ENCODE measurements at places on chromosomes 1 and 21.

GRCh38 chr21:35583566-35584216, 476.6 kb downstream of the SETD4 start:
- DNase-seq: no peak

- DNase-seq: no peak
Measured at GRCh38 chr1:182255494-182255893, 136.1 kb downstream of the GLUL start.

DNA sequence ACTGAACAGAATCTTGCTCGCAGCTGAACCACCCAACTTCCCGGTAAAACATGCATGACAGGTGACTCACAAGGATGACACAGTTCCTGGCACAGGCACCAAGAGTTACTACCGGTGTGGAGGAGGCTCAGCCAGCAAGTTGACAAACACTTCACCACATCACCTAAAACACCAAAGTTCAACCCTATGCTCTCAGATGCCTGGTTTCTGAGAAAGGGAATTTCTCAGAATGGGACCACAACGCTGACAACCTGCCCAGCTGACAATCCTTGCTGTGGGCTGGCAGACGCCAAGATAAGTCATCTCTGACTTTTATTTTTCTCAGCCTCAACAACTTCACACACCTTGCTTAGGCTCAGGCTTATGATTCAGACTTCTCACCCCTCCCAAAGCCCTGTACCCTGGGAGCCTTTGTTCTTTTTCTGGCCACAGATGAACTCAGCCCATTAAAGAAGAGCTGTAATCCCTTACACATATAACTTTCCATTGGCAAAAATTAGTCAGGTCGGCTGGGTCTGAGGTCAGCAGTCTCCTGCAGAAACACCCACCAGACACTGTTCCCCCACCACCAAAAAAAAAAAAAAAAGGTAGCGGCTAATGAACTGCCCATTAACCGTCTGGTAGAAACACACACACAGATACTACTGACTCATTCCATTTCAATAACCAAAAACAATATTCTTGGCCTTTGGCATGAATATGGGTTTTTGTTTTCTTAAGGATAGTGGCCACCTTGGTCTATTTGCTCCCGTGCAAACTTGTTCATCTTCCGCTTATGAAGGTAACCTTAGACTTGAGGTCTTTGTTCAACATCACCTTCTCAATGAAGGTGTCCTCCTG, 10.8 kb upstream of the TIAM1 start:
- peak; percentile 50 for DNase-seq

DNA sequence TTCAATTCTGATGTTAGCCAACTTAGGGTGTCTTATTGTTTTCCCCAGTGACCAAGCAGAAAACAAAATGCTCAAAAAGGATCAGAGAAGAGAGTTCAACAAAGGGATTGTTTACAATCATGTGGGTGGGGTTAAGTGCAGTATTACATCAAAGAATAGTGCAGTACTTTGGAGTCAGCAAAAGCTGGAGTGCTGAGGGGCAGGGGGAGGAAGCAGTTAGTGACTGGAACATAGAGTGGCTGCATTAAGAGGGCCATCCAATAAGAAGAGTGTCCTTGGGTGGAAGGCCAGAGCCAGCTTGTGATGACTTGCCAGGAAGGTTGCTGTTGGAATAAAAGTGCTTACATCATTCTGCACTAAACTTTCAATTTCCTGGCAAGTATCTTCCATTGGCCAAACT, 175.5 kb downstream of the CYYR1 start:
- DNase-seq: no peak

DNA sequence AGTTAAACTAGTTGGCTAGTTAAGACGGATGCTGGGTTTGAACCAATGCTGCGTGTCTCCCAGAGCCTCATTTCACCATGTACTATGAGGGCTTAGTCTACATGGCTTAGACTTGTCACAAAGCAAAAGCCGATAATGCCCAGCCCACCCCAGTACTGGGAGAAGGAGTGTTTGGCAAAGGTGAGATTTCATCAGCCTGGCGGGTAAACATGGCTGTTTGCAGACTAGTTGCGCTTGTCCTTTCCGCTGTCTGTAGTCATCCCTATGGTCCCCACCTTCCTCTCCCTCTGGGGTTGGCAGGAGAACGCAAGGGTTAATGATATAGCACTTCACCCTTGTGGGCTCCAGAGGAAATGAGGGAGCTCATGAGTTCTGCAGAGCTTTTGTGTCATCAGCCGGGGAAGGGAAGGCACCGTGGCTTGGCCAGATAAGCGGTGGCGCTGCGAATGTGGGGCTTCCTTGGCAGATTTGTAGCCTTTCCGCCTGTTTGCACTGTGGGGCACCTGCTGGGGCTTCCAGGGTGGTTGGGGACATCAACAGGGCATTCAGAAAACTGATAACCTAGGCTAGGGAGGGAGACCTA, 29.2 kb downstream of the SOX13 start:
- no peak for DNase-seq

DNA sequence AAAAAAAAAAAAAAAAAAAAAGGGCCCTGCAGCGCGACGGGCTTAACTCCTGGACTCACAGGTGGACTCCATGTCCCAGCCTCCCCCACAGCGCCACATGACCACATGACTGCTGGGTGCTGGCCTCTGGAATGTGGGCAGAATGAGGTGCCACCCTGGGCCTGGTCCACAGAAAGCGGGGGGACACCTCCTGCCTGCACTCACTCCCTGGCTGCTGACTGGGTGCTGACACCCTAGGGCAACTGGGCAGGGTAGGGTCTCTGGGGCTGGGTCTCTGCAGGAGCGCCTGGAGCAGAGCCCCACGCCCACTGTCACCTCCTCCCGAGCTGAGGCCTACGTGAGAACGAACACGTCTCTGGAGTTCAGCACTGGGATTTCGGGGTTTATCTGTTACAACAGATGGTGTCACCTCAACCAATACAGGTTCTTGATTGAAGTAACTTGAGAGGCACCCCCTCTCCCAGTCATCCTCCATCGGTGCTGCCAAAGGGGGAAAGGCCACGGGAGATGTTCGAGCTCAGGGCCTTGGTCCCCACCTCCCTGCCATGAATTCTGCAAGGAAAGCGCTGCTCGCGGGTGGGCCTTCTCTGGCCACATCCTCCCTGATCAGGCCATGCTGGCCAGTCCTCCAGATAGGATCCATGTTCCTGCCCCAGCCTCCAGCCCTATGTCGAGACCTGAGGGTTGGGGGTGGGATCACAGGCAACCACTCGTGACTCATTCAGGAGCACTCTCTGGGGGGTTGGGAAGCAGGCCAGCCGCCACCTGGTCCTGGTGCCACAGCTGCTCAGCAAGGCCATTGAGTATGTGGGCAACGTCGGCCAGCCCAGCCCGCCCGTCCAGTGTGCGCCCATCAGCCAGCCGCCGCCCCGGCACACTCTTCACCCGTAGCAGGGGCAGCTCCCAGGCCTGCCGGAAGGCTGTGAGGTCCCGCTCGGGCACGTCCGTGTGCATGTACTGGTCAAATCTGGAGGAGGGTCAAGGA, 5.4 kb downstream of the CPLANE2 start:
- no peak for DNase-seq

- DNase-seq: no peak
Measured at GRCh38 chr1:46188295-46189030, 9.8 kb downstream of the POMGNT1 start.

GRCh38 chr21:39441502-39442475, 3.8 kb downstream of the LCA5L start:
- peak; percentile 29 for DNase-seq

DNA sequence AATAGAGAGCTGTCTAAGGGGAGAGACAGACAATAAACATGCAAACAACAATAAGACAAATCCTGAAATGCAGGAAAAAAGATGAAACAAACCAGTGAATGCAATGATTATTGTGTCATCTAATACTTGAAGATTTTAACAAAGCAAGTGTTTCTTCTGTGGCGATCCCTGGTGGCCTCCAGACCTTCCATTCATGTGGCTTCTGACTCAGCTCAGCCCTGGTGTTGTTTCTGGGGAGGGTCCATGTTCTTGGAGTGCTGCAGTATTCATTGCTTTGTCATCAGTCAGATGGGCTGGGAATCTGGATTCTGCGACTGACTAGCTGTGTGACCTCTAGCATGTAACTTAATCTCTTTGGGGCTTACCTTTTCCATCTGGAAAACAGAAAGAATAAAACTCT, 1.5 kb upstream of the C2CD4D start:
- DNase-seq: no peak

- no peak for DNase-seq
Measured at GRCh38 chr21:33025106-33025488, 638 bp upstream of the OLIG2 start.

All from activated CD4-positive, alpha-beta T cell treated with anti-CD3 and anti-CD28 coated beads, Interleukin-2, amount 50 U/mL, for 24 hours (primary cell).